ENCODE measurements at places on chromosomes 7 and 10. TPM values are rescaled to one million over a fixed set of nuclear protein-coding genes. Genes with fewer than 3 reads are reported as not detected.
A peak's percentile ranks its signal among the peaks of the same experiment; 100 is the strongest.

DNA sequence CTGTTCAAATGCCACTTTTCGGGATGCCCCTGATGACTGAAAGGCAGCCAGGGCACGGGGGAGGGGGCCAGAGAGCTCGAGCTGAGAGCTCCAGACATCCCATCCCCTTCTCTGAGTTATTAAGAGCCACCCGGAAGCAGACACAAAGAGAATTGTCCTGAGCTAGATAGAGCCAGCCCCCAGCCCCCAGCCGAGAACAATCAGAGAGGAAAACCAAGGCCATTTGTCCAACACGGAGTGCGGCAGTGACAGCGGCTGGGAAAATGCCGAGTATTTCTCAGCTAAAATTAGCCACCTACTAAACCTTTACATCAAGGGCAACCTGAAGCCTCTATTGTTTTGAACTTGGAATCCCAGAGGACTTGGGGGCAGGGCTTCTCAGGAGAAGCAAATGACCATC lies 51.0 kb downstream of the UNC5B start:
- peak; percentile 65 for DNase-seq
- no peak overlapping the region for H3K4me3 ChIP-seq
- H3K27ac ChIP-seq, result no peak overlapping the region
- H3K4me1 ChIP-seq, result peaks cover 50% of the 10 kb centered on the region
- H3K27me3 ChIP-seq, result no peaks in the 10 kb centered on the region

The TRPV5 gene
- not detected for total RNA-seq

DNA sequence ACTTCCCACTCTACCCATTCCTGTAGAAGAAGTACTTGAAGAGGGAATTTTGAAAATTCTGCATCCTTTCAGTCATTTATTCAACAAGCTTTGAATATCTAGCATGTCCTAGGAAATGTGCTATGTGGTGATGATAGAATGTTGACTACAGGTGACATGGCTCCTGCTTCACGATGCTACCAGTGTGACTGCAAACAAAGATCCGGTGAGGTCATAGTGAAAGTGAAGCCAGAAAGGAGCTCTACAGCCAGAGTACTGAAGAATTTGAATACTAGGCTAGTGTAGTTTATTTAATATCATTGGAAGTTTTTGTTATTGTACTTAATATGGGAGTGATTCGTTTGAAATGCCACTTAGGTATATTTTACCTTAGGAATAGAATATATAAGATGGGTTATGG lies 348.1 kb downstream of the TFEC start:
- no peak for DNase-seq
- H3K27ac ChIP-seq, result no peak overlapping the region
- H3K27me3 ChIP-seq, result no peaks in the 10 kb centered on the region
- H3K4me1 ChIP-seq, result peaks cover 8% of the 10 kb centered on the region

The CPA2 gene
- not detected for total RNA-seq

The GNG11 gene
- 18.4 TPM for total RNA-seq

The SERPINE1 gene
- total RNA-seq, result 55.4 TPM

The DPYSL4 gene
- 1.1 TPM for total RNA-seq

The ENTPD1 gene
- total RNA-seq, result 20.9 TPM

DNA sequence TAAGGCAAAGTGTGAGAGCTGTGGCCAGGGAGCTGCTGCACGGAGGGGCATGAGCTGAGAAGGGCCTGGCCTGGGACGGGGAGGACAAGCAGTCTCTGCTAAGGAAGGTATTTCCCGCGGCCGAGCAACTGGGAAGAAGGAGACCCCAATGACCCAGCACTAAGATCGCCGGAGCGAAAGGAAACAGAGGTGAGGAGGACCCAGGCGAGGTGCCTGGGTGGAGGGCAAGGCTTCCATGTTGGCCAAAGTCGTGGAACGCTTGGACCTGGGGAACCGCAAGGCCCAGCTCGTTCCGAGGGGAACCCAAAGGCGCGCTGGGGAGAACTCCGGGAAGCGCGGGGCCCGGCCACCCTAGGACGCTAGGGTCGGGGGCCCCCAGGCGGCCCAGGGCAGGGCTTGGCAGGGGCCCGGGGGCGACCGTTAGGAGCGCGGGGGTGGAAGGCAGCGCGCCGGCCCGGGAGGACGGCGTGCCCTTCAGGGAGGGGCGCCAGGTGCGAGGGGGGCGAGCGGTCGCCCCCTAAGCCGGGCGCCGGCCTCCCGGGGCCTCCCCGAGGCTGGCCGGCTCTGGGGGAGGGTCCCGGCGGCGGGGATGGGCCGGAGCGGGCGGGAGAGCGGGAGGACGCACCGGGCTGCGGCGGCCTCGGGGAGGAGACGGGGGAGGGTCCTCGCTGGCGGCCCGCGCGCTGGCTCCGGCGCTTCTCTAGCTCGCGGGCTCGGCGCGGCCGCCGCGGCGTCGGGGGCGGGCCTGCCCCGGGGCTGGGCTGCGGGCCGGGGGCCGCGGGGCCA lies 545 bp downstream of the GIGYF1 start:
- no peaks in the 10 kb centered on the region for H3K36me3 ChIP-seq
- H3K4me3 ChIP-seq, result peak overlapping the region; percentile 68
- H3K4me1 ChIP-seq, result peaks cover 22% of the 10 kb centered on the region
- H3K27ac ChIP-seq, result peak overlapping the region; percentile 15

The CCL24 gene
- total RNA-seq, result 4.8 TPM

The TSPAN12 gene
- 102 TPM for total RNA-seq

GRCh38 chr10:73590881-73591799 lies at the start of gene USP54:
TSS of gene USP54 (minus strand) at chr10:73591342. CDS start at chr10:73575658, 15,684 bp downstream.
- H3K4me1 ChIP-seq, result peaks cover 18% of the 10 kb centered on the region
- DNase-seq, result peak; percentile 50
- no peaks in the 10 kb centered on the region for H3K36me3 ChIP-seq
- H3K4me3 ChIP-seq, result no peak within 1 kb of the TSS
- no peaks in the 10 kb centered on the region for H3K27me3 ChIP-seq
- H3K27ac ChIP-seq, result peak within 1 kb of the TSS; percentile 49

DNA sequence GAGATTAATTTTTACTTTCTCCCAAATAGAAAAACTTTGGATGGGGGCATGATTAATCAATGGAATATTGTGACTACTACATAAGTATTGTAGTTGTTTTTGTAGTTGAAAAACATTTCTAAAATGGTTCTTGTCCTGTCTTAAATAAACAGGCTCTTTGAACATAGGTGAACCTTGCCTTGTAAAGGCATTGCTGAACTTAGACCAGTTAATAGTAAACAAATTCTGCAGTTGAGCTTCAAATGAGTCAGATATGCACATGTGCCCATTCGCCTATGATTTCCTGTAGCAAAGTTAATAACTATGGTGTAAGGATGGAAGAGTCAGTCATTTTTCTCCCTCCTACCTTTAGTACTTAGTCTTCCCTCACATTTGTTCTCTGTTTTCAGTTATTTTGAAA lies 22.6 kb downstream of the CUTC start:
- H3K36me3 ChIP-seq, result peaks cover 17% of the 10 kb centered on the region
- H3K27ac ChIP-seq, result no peak overlapping the region
- no peak overlapping the region for H3K4me3 ChIP-seq
- no peaks in the 10 kb centered on the region for H3K27me3 ChIP-seq
- DNase-seq, result no peak

- H3K27ac ChIP-seq, result peak overlapping the region; percentile 13
- DNase-seq, result peak; percentile 95
- H3K27me3 ChIP-seq, result no peaks in the 10 kb centered on the region
- H3K4me3 ChIP-seq, result no peak overlapping the region
These were observed 10.3 kb upstream of the TSPAN13 start for GRCh38 chr7:16743236-16743635.

The ELFN1 gene
- 1.1 TPM for total RNA-seq

GRCh38 chr7:106010866-106011265 lies 47.8 kb downstream of the CDHR3 start:
- no peak for DNase-seq
- no peak overlapping the region for H3K27ac ChIP-seq
- no peaks in the 10 kb centered on the region for H3K27me3 ChIP-seq
- no peaks in the 10 kb centered on the region for H3K36me3 ChIP-seq

DNA sequence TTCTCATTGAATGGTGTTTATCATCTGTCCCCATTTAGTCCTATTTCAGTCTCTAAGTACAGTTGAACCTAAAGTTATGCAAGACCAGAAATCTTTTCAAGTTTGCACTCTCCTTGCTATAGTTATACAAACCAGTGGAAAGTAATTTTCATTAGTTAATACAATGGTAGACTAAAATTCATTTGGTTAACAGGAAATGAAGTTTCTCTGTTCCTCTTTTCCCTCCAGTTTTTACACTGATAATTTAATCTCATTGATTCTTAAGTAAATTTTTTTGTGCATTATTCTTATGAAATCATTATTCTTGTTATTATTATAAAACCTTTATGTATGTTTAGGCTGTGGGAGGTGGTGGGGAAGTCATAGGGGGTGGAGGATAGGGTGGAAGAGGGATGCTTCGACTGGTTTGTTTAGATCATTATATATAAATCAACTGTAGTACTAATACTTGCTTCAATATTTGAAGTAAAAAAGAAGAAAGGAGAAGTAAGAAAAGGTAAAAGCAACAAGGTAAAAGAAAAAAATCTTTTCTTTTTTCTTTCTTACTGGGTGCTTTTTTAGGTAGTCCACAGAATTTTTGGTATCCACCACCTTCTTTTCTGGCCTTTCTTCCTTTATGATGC lies 104.1 kb downstream of the GPR85 start:
- no peaks in the 10 kb centered on the region for H3K36me3 ChIP-seq
- H3K27me3 ChIP-seq, result no peaks in the 10 kb centered on the region
- no peak for DNase-seq

The IGF2BP3 gene
- 0.80 TPM for total RNA-seq

GRCh38 chr7:54112567-54112966 lies 429.6 kb upstream of the VSTM2A start:
- DNase-seq, result no peak
- H3K36me3 ChIP-seq, result no peaks in the 10 kb centered on the region
- no peaks in the 10 kb centered on the region for H3K4me1 ChIP-seq
- no peak overlapping the region for H3K4me3 ChIP-seq
- H3K27ac ChIP-seq, result no peak overlapping the region

The TAS2R3 gene
- total RNA-seq, result 13.0 TPM

The DCLRE1C gene
- 14.9 TPM for total RNA-seq

- DNase-seq, result no peak
- H3K4me1 ChIP-seq, result no peaks in the 10 kb centered on the region
- no peak overlapping the region for H3K27ac ChIP-seq
- H3K4me3 ChIP-seq, result no peak overlapping the region
These were observed 813.4 kb downstream of the ANKRD7 start for GRCh38 chr7:119037941-119038340.

- H3K4me3 ChIP-seq, result no peak overlapping the region
- no peaks in the 10 kb centered on the region for H3K27me3 ChIP-seq
- H3K4me1 ChIP-seq, result no peaks in the 10 kb centered on the region
- no peaks in the 10 kb centered on the region for H3K36me3 ChIP-seq
- no peak for DNase-seq
These were observed 11.9 kb downstream of the EZH2 start for GRCh38 chr7:148872188-148872587.

- no peak for DNase-seq
- no peak overlapping the region for H3K27ac ChIP-seq
- H3K4me1 ChIP-seq, result no peaks in the 10 kb centered on the region
- H3K27me3 ChIP-seq, result no peaks in the 10 kb centered on the region
- no peaks in the 10 kb centered on the region for H3K36me3 ChIP-seq
These were observed 430.2 kb upstream of the KCND2 start for GRCh38 chr7:119842786-119843185.

The GOLGA7B gene
- total RNA-seq, result 1.0 TPM

The GPNMB gene
- 127 TPM for total RNA-seq

The GIMAP5 gene
- 24.8 TPM for total RNA-seq

GRCh38 chr7:31850601-31851000 lies 163.6 kb downstream of the PPP1R17 start:
- H3K4me3 ChIP-seq, result no peak overlapping the region
- H3K36me3 ChIP-seq, result no peaks in the 10 kb centered on the region
- H3K4me1 ChIP-seq, result no peaks in the 10 kb centered on the region
- no peak for DNase-seq
- no peaks in the 10 kb centered on the region for H3K27me3 ChIP-seq
- H3K27ac ChIP-seq, result no peak overlapping the region

The UFSP1 gene
- total RNA-seq, result 1.5 TPM

- no peak overlapping the region for H3K4me3 ChIP-seq
- H3K4me1 ChIP-seq, result no peaks in the 10 kb centered on the region
- no peaks in the 10 kb centered on the region for H3K27me3 ChIP-seq
- peak; percentile 30 for DNase-seq
- H3K36me3 ChIP-seq, result no peaks in the 10 kb centered on the region
These were observed 6.0 kb upstream of the PON1 start for GRCh38 chr7:95330204-95330960.

- H3K4me1 ChIP-seq, result no peaks in the 10 kb centered on the region
- H3K4me3 ChIP-seq, result no peak overlapping the region
- no peak overlapping the region for H3K27ac ChIP-seq
- no peaks in the 10 kb centered on the region for H3K27me3 ChIP-seq
- DNase-seq, result no peak
- no peaks in the 10 kb centered on the region for H3K36me3 ChIP-seq
These were observed 25.8 kb upstream of the BET1 start for GRCh38 chr7:94029976-94030375.

DNA sequence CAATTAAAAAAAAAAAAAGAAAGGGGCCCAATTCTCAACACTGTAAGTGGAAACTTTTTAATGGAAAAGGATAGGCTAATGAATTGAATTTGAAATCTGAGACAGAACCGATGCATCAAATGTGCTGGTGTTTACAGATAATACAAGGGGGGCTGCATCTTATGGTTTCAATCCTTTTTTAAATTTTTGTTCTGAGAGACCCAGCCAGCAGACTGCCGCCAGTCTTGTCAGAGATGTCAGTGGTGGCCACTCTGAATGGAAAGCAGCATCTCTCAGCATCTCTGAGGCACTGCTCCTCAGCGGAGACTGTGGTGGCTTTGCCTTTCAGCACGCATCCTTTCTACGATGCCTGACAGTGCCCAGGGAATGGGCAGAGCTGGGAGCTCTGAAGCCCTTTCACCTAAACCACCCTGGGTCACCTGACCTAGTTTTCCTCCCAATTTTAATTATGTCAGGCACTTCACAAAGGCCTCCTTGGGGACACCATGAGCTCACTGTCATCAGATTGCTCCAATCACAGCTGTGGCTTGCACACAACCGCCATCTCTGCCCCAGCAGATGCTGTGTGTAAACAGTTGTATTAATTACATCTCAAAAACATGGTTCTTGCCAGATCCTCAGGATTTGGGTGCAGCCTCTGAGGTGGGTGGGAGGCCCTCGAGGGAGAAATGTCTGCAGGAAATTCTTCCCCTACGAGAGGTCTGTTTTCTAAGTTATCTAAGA lies 81.2 kb downstream of the EGFR start:
- no peaks in the 10 kb centered on the region for H3K36me3 ChIP-seq
- DNase-seq, result peak; percentile 94
- H3K27ac ChIP-seq, result no peak overlapping the region
- no peak overlapping the region for H3K4me3 ChIP-seq
- peaks cover 19% of the 10 kb centered on the region for H3K4me1 ChIP-seq

- H3K36me3 ChIP-seq, result no peaks in the 10 kb centered on the region
- H3K27ac ChIP-seq, result no peak overlapping the region
- peaks cover 10% of the 10 kb centered on the region for H3K4me1 ChIP-seq
- H3K27me3 ChIP-seq, result no peaks in the 10 kb centered on the region
These were observed 21.7 kb downstream of the RNF32 start for GRCh38 chr7:156662277-156662676.

DNA sequence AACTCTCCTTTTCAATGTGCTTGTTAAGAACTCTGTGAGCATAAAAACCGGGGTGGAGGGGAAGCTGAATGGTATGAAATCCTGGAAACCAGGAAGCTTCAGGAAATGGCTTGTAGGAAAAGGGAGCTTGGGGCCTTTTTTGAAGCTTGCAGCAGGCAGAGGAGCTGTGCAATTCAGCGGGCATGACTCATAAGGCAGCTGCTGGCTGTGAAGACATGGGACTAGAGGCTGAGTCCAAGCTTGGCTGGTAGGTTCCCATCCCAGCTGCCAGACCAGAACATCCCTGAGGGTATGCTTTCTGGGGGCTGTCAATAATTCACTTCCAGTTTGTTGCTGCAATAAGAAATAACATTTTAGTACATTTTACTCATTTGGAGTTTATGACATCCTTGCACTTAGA lies 36.8 kb upstream of the CDC14C start:
- no peaks in the 10 kb centered on the region for H3K36me3 ChIP-seq
- no peak overlapping the region for H3K4me3 ChIP-seq
- no peak for DNase-seq
- H3K27me3 ChIP-seq, result no peaks in the 10 kb centered on the region
- no peaks in the 10 kb centered on the region for H3K4me1 ChIP-seq
